ENCODE measurements at places on chromosomes 1 and 21.

GRCh38 chr1:58596631-58597052, 19.6 kb upstream of the TACSTD2 start:
- no peak overlapping the region for H3K27ac ChIP-seq
- H3K36me3 ChIP-seq: no peaks in the 10 kb centered on the region
- H3K4me1 ChIP-seq: no peaks in the 10 kb centered on the region
- H3K27me3 ChIP-seq: no peaks in the 10 kb centered on the region
- no peak for DNase-seq

- no peak overlapping the region for H3K27ac ChIP-seq
- H3K27me3 ChIP-seq: no peaks in the 10 kb centered on the region
- no peak overlapping the region for H3K4me3 ChIP-seq
- H3K4me1 ChIP-seq: no peaks in the 10 kb centered on the region
These were observed 38.6 kb upstream of the EPS8L3 start for GRCh38 chr1:109802136-109802900.

- no peaks in the 10 kb centered on the region for H3K36me3 ChIP-seq
- no peak for DNase-seq
- no peak overlapping the region for H3K4me3 ChIP-seq
- no peaks in the 10 kb centered on the region for H3K4me1 ChIP-seq
- no peak overlapping the region for H3K27ac ChIP-seq
These were observed 147.1 kb upstream of the ARHGEF16 start for GRCh38 chr1:3307359-3307758.

GRCh38 chr1:16006010-16006409, 2.0 kb downstream of the SRARP start:
- DNase-seq: no peak
- H3K4me1 ChIP-seq: no peaks in the 10 kb centered on the region
- no peaks in the 10 kb centered on the region for H3K36me3 ChIP-seq
- no peaks in the 10 kb centered on the region for H3K27me3 ChIP-seq
- H3K27ac ChIP-seq: no peak overlapping the region
- H3K4me3 ChIP-seq: no peak overlapping the region

DNA sequence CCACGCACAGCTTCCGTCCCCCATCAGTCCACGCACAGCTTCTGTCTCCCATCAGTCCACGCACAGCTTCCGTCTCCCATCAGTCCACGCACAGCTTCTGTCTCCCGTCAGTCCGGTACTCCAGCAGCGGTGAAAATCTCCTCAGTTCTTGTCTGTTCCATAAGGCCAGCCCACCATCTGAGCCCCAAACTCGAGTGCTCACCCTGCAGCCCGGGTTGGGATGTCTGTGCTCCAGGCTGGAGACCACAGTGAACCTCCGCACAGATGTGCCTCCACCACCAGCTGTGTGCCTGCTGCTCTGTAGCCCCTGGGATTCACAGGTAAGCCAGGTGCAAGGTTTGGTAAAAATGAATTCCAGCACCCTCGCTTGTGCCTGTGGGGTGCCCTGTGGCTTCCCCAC, 258.6 kb downstream of the NPHP4 start:
- no peak overlapping the region for H3K4me3 ChIP-seq
- H3K27me3 ChIP-seq: no peaks in the 10 kb centered on the region
- DNase-seq: no peak
- peaks cover 8% of the 10 kb centered on the region for H3K4me1 ChIP-seq

GRCh38 chr1:227895828-227896685, 51.7 kb downstream of the WNT9A start:
- H3K27ac ChIP-seq: peak overlapping the region; percentile 48
- H3K4me1 ChIP-seq: peaks cover 16% of the 10 kb centered on the region
- no peak overlapping the region for H3K4me3 ChIP-seq
- DNase-seq: no peak
- H3K36me3 ChIP-seq: no peaks in the 10 kb centered on the region
- H3K27me3 ChIP-seq: no peaks in the 10 kb centered on the region

DNA sequence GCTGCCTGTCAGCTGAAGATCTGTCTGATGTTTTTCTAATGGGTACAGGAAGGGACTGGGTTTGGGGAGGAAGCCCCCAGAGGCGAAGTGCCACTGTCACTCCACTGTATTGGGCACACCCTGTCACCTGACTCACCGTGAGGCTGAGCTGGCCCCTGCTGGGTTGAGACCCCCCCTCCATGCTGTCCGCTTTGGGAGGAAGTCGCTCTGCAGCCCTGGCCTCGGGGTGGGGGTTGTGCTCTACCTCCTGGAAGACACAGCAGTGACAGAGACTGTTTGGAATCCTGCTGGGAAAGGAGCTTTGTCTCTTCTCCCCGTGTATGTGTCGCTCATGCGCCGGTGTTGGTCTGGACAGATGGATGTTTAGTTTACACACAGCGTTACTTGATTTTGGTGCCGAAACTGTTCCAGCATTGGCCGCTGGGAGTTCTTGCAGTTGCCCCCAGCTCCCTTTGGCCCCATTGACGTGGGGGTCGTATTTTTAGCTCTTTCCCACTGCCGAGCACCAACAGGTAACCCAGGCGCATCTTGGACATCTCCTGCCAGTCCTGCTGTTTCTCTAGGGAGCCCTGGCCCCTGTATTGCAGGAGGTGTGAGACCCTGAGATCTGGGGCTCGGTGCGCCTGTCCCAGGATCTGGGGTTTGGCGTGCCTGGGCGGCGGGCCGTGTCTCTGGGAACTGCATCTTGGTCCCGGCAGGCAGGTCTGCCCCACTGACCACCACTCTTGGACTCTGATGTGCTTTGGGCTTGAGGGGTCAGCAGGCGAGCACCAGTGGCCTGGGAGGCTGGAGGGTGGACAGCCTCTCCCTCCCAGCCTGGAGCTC, 30.3 kb downstream of the SLX9 start:
- no peaks in the 10 kb centered on the region for H3K4me1 ChIP-seq
- DNase-seq: no peak
- H3K27ac ChIP-seq: peak overlapping the region; percentile 27
- no peak overlapping the region for H3K4me3 ChIP-seq
- H3K36me3 ChIP-seq: no peaks in the 10 kb centered on the region
- no peaks in the 10 kb centered on the region for H3K27me3 ChIP-seq

- no peak overlapping the region for H3K4me3 ChIP-seq
- no peaks in the 10 kb centered on the region for H3K4me1 ChIP-seq
- no peak for DNase-seq
- H3K36me3 ChIP-seq: peaks cover 3% of the 10 kb centered on the region
These were observed 41.8 kb downstream of the SELENOF start for GRCh38 chr1:86872086-86872485.

GRCh38 chr21:44912158-44912473, 8.6 kb downstream of the ITGB2 start:
- no peak for DNase-seq
- no peaks in the 10 kb centered on the region for H3K36me3 ChIP-seq
- no peak overlapping the region for H3K27ac ChIP-seq
- H3K4me1 ChIP-seq: peaks cover 5% of the 10 kb centered on the region
- H3K27me3 ChIP-seq: peaks cover 4% of the 10 kb centered on the region
- no peak overlapping the region for H3K4me3 ChIP-seq

GRCh38 chr1:23103001-23103889, 65.4 kb downstream of the LUZP1 start:
- no peaks in the 10 kb centered on the region for H3K27me3 ChIP-seq
- H3K4me1 ChIP-seq: peaks cover 33% of the 10 kb centered on the region
- H3K4me3 ChIP-seq: no peak overlapping the region
- DNase-seq: no peak
- peak overlapping the region; percentile 20 for H3K27ac ChIP-seq

DNA sequence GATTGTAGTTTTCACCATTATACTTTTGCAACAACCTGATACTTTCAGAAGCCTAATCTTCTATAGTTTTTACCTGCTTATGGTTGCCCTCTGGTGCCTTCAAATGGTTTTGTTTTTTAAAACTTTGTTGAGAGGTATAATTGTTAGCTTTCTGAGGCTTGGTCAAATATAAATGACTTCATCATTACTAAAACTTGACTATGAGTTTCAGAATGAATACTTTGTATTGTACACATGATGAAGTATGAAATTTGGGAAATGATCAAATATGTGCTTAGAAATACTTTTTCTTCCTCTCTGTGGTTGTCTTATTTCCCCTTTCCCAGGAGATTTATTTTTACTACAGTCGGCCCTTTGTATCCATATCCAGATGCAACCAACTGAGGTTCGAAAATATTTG, 151.8 kb upstream of the B3GALT2 start:
- H3K27me3 ChIP-seq: no peaks in the 10 kb centered on the region
- H3K4me1 ChIP-seq: peaks cover 7% of the 10 kb centered on the region
- no peak overlapping the region for H3K4me3 ChIP-seq
- no peak overlapping the region for H3K27ac ChIP-seq
- no peaks in the 10 kb centered on the region for H3K36me3 ChIP-seq
- DNase-seq: no peak

GRCh38 chr1:207833956-207834660, 76.8 kb downstream of the CD34 start:
- H3K4me1 ChIP-seq: peaks cover 8% of the 10 kb centered on the region
- no peak overlapping the region for H3K4me3 ChIP-seq
- DNase-seq: no peak
- H3K36me3 ChIP-seq: no peaks in the 10 kb centered on the region
- no peak overlapping the region for H3K27ac ChIP-seq

DNA sequence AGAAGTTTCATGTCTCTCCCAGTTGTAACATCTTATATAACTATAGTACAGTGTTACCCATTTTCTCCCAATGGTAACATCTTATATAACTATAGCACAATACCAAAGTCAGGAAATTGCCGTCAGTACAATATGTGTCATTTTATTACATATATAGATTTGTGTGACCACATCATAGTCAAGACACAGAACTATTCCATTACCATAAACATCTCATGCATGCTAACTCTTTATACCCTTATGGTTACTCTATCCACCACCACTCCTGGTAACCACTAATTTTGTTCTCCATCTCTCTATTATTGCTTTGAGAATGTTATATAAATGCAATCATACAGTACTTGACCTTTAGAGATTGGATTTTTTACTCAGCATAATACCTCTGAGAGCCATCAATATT, 120.7 kb downstream of the BACH1 start:
- no peaks in the 10 kb centered on the region for H3K27me3 ChIP-seq
- H3K4me3 ChIP-seq: no peak overlapping the region
- no peaks in the 10 kb centered on the region for H3K4me1 ChIP-seq
- H3K36me3 ChIP-seq: no peaks in the 10 kb centered on the region

DNA sequence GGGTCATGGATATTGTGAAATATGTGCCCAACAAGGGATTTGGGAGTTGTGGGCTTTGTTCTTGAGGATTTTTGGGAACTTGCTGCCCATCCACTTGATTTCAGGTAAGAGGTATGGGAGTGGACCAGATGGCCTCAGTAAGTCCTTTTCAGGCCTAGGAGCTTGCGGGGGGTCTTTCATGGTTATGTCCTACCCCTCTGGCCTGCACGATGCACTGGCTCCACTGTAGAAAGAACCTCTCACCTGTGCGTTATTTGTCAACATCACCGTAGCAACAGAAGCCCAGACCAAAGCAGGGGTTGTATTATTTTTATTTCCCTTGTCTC, 8.6 kb downstream of the RIIAD1 start:
- H3K36me3 ChIP-seq: no peaks in the 10 kb centered on the region
- H3K4me1 ChIP-seq: no peaks in the 10 kb centered on the region
- H3K4me3 ChIP-seq: no peak overlapping the region
- H3K27me3 ChIP-seq: no peaks in the 10 kb centered on the region
- no peak overlapping the region for H3K27ac ChIP-seq

DNA sequence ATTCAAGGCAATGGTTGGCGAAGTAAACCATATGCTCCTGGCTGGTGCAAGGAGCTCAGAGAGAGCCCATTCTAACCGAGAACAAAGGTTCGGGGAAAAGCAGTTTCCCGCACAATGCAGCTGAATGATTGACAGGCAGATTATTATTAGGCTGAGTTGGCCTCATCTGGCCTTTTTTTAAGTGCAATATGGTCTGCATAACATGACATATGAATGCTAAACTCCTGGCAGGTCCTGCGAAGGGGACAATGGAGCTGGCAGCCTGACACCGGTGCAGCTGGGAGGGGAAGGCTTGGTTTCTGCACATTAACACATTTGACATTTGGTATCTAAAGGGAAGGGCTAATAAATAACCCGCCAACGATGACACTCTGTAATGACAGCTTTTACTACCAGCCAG, 92.0 kb downstream of the MIS18A start:
- no peak overlapping the region for H3K4me3 ChIP-seq
- H3K4me1 ChIP-seq: no peaks in the 10 kb centered on the region
- no peak for DNase-seq
- no peak overlapping the region for H3K27ac ChIP-seq
- no peaks in the 10 kb centered on the region for H3K36me3 ChIP-seq

DNA sequence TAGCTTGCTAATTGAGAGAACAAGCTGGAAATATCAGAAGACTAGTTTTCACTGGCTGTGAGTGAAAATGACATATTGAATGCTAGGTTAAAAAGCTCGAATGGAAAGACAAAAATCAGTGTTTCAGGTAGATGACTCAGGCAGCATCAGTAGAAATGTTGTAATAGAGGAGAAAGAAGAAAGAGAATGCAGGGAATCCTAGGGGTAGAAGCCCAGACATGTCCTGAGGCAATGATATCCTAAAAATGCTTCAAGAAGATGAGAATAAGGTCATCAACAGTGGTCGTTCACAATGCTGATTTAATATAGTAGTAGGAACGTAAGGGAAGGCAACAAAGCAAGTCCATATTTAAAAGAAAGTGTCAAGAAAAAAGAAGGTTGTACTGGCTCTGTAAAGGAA, 96.7 kb upstream of the HP1BP3 start:
- H3K27me3 ChIP-seq: no peaks in the 10 kb centered on the region
- H3K4me1 ChIP-seq: peaks cover 10% of the 10 kb centered on the region

DNA sequence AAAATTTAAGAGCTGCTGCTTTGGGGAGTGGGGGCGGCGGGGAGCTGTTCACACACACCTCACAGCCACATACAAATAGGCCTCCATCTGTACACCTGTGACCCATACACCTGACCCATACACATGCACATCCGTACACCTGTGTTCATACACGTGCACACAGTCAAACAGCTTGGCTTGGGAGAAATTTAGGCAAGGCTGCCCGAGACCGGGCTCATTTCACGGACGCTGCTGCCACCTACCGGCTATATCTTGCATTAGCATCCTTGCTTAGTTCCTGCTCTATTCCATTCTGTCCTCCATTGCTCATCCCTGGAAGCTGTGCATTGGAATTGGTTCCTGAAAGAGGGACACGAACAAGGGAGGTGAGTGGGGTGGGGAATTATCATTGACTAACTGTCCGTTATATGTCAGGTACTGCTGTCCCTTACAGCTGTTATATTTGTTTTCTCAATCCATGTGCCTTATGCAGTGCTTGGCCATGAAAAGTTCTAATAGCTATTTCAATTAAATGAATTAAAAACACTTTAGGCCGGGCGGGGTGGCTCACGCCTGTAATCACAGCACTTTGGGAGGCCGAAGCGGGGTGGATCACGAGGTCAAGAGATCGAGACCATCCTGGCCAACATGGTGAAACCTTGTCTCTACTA, 37.1 kb upstream of the EPB41 start:
- no peaks in the 10 kb centered on the region for H3K27me3 ChIP-seq
- no peaks in the 10 kb centered on the region for H3K36me3 ChIP-seq
- H3K4me1 ChIP-seq: peaks cover 4% of the 10 kb centered on the region
- H3K4me3 ChIP-seq: no peak overlapping the region
- no peak overlapping the region for H3K27ac ChIP-seq
- peak; percentile 89 for DNase-seq

GRCh38 chr21:42423197-42423675, 19.5 kb downstream of the UBASH3A start:
- no peak overlapping the region for H3K27ac ChIP-seq
- no peak for DNase-seq
- H3K36me3 ChIP-seq: no peaks in the 10 kb centered on the region
- H3K4me1 ChIP-seq: no peaks in the 10 kb centered on the region
- no peaks in the 10 kb centered on the region for H3K27me3 ChIP-seq

GRCh38 chr1:184661801-184662200, 92.9 kb downstream of the EDEM3 start:
- H3K4me3 ChIP-seq: no peak overlapping the region
- DNase-seq: no peak
- no peaks in the 10 kb centered on the region for H3K36me3 ChIP-seq

- no peaks in the 10 kb centered on the region for H3K4me1 ChIP-seq
- H3K4me3 ChIP-seq: no peak overlapping the region
- no peak overlapping the region for H3K27ac ChIP-seq
- no peaks in the 10 kb centered on the region for H3K36me3 ChIP-seq
- no peaks in the 10 kb centered on the region for H3K27me3 ChIP-seq
These were observed 56.3 kb upstream of the C1orf87 start for GRCh38 chr1:60129911-60130310.

Data from hepatocyte (in vitro differentiated cells).